ENCODE measurements at places on chromosomes 3 and 15.

- peaks cover 10% of the 10 kb centered on the region for H3K36me3 ChIP-seq
- no peaks in the 10 kb centered on the region for H3K4me1 ChIP-seq
- H3K4me3 ChIP-seq, result no peak overlapping the region
- H3K27me3 ChIP-seq, result peaks cover 5% of the 10 kb centered on the region
- DNase-seq, result no peak
- H3K27ac ChIP-seq, result no peak overlapping the region
These were observed 87.5 kb upstream of the PLXNA1 start for GRCh38 chr3:126895178-126896066.

DNA sequence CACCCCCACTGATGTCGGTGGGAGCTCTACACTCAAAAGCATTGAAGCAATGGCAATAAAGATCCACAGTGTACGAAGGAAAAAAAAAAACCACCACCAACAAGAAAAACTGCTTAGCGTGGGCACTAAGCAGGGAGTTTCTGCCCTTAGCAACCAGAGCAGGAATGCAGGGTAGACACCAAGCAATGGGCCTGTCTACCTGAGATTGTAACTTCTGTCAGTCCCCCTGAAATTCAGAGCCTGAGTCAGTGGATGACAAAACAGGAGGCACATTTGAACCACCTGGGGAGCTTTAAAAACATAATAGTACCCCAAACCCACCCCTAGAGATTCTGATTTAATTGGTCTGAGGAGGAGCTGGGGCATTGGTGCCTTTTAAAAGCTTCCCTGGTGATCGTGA, 275.2 kb downstream of the SATB1 start:
- no peak for DNase-seq
- H3K36me3 ChIP-seq, result no peaks in the 10 kb centered on the region
- H3K27me3 ChIP-seq, result peaks cover 6% of the 10 kb centered on the region
- H3K4me1 ChIP-seq, result no peaks in the 10 kb centered on the region

GRCh38 chr3:62145086-62145757, 228.1 kb downstream of the FEZF2 start:
- no peak overlapping the region for H3K27ac ChIP-seq
- peaks cover 2% of the 10 kb centered on the region for H3K27me3 ChIP-seq
- no peaks in the 10 kb centered on the region for H3K4me1 ChIP-seq
- H3K4me3 ChIP-seq, result no peak overlapping the region
- no peak for DNase-seq

DNA sequence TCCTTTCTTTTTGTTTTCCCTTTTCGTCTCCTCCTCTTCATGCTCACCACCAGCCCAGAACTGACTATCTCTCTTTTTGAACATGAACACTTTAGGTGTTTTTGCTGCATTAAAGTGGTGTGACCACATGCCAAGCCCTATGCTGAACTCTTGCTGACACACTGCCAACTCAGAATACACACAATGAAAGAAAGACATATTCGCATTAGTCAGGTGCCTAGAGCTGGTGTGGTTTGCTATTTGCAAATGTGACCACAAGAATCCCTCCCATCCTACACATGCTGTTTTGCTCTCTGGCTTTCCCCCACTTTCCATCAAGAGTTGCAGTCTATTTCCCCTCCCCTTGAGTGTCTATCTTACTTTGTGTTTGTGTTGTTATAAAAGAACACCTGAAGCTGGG, 967.8 kb upstream of the CFAP20DC start:
- no peak overlapping the region for H3K4me3 ChIP-seq
- no peak overlapping the region for H3K27ac ChIP-seq
- peaks cover 8% of the 10 kb centered on the region for H3K4me1 ChIP-seq
- H3K36me3 ChIP-seq, result no peaks in the 10 kb centered on the region
- DNase-seq, result no peak

DNA sequence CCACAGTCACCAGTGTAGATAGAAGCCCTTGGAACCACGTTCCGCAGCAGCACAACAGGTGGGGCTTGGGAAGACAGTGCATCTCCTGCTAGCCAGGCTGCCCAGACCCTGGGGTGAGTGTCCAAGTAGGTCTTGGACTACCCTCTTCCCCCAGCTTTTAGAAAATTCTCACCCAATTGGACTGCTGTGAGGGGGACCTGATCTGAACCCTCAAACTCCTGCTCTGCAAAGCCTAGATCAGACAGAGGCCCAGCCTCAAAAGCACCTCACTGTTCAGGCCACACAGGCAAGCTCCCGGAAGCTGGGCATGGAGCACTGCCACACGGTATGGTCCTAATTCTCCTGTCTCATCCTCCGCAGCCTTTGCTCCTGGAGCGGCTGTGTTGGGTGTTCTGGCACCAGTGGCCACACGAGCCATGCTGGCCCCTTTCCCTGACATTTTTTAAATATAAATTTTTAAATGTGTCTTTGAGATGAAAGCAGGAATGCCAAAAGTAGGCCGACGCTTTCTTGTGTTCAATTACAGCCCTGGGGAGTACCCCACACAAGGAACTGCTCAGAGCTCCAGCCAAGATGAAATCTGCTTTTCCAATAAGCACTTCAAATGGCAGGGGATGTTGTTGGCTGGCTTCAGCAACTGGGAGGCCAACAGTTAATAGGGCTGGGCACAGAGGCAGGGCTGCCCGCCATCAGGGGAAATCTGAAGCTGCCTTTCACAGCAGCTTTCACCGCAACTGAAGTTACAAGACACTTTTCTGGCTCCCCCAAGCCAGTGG, 40.9 kb downstream of the CPN2 start:
- H3K4me1 ChIP-seq, result peaks cover 41% of the 10 kb centered on the region
- no peak for DNase-seq
- H3K27ac ChIP-seq, result no peak overlapping the region

DNA sequence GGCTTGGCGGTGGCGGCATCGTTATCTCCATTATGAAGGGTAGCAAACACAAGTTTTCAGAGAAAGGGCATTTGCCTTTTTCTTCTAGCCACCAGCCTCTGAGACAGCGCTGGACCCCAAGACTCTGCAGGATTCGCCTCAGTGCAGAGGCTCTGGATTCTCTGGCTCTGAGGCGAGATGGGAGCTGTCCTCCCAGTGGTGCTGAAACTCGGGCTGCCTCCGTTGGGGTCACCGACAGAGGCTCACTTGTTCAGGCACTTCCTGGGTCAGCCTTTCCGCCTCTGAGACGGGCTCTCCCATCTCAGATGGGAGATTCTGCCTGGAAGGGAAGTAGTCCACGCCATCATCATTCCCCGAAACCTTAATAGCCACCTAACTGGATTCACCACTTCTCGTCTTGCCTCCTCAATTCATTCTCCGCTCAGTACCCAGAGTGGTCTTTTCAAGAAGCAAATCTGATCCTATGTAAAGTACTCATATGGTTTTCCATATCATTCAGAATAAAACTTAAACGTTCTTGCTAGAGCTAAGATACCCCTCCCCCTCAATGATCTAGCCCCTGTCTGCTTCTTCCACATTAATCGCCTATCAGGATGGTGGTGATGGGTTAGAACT, 76.9 kb downstream of the RHCG start:
- H3K27me3 ChIP-seq, result peaks cover 13% of the 10 kb centered on the region
- H3K4me3 ChIP-seq, result no peak overlapping the region

- no peak overlapping the region for H3K27ac ChIP-seq
- H3K36me3 ChIP-seq, result no peaks in the 10 kb centered on the region
- no peak for DNase-seq
- H3K27me3 ChIP-seq, result peaks cover 15% of the 10 kb centered on the region
- H3K4me3 ChIP-seq, result peak overlapping the region; percentile 68
These were observed 744 bp upstream of the ALDH1A2 start for GRCh38 chr15:58066042-58066867.

All from memory B cell (primary cell).